ENCODE measurements at places on chromosomes 3 and 15.
A peak's percentile ranks its signal among the peaks of the same experiment; 100 is the strongest.

DNA sequence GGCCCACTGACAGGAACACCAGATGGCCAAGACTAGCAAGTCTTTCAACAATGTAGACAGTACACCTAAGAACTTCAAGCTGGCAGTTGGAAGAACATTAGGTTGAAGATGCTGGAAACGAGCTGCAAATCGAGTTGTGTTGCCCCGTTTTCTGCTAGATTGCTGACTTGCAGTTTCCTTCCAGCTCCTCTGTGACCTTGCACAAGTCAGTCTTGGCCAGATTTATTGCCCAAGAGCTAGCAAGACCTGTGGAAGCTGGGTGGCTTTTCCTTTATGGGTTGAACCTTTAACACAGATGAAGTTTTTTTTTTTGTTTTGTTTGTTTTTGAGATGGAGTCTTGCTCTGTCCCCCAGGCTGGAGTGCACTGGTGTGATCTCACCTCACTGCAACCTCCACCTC lies 2.9 kb upstream of the RBM6 start:
- DNase-seq = no peak

DNA sequence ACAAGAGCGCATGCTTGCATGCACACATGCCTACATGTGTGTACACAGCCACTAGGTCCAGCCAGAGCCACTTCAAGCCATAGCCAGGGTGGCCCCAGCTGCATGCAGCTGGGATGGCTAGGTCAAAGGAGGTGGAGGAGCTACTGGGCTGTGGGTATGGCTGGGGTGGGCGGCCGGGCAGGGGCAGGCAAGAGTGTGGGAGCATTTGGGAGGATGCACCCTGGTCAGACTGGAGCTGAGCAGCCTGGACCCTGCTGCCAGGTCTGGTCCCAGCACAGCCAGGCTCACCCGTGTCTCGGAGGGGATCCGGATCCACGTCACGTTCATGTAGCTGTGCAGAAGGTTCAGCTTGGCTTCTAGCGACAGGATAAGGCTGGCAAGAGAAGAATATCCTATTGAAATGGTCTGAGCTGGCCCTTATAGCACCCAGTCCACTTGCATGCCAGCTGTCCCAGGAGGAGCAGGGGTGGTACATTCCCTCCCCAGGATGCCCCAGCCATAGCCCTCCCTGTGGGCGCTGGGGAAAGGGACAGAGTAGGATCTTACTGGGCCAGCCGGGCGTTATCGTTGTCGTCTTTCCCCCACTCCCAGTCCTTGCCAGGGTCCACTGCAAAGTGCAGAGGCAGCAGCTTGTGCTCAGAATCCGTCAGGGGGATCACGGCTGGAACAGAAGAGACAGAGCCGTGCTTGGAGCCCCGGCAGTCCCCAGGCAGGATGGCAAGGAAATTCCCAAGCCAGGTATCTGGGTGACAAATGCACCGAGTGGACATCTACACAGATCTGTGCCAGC lies 160.5 kb downstream of the KLF13 start:
- no peak for DNase-seq

GRCh38 chr3:109275702-109276293 lies 40.5 kb downstream of the DPPA2 start:
- DNase-seq = no peak

- no peak for DNase-seq
These were observed 151.3 kb downstream of the XXYLT1 start for GRCh38 chr3:195119461-195120266.

- DNase-seq = no peak
These were observed 49.9 kb upstream of the IL12A start for GRCh38 chr3:159938714-159939113.

GRCh38 chr3:164004205-164004604 lies 1074.1 kb downstream of the SI start:
- no peak for DNase-seq

- no peak for DNase-seq
These were observed 2.5 kb upstream of the IRAK2 start for GRCh38 chr3:10162185-10162584.

DNA sequence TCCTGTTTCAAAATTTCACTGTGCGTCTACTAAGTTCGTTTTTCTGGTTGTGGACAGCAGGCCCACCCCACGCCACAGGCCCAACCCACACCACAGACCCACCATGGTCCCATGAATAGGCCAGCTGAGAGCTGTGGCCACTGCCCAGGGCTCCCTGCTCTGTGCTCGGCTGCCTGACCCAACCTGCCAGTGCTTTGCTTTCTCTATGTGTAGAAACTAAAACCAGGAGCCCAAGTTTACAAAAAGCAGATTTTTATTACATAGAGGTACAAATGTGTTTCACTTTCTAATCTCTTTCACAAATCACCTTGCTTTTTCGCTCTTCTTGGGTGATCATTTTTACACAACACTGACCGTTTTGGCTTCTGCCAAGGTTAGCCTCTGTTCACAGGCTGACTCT lies 69.1 kb downstream of the HERC2 start:
- no peak for DNase-seq

- DNase-seq = no peak
These were observed 13.2 kb downstream of the FEM1B start for GRCh38 chr15:68290715-68291114.

DNA sequence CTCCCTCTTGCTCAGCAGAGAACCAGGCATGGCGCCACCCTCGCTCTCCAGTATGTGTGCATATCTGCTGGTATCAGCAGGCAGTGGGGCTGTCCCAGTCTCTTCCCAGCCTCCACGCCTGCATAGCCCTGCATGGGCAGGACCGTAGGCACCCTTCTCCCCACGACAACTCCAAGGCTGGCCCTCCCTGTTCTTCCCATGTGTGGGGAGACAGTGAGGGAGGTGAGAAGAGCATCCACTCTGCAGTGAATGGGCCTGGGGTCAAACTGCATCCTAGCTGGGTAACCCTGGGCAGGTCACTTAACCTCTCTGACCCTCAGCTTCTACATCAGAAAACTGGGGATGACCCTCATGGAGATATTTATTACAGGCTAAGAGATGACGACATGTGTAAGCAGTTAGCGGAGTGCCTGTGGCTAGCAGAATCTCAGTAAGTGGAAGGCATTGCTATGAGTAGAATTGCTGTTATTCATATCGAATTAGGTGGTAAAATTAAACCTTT lies 13.3 kb upstream of the SSUH2 start:
- DNase-seq = no peak

DNA sequence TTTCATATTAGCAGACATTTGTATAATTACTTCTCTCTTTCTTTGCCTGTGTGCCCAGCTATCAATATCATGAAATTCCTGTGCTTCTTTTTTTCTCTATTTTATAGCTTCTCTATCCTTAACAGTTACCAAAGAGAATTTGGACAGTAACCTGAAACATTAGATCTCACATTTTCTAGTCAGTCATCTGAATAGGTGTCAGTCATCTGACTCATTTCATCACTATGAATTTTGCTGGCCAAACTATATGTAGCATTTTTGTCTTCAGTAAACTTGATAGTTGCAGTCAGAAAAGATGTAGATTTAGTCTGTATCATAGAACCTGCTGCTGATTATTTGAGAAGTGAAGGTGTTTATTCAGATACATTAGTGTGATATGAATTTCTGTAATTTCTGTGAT lies 52.6 kb downstream of the HMG20A start:
- no peak for DNase-seq

GRCh38 chr15:37072181-37072580 lies 28.2 kb downstream of the MEIS2 start:
- DNase-seq = no peak

DNA sequence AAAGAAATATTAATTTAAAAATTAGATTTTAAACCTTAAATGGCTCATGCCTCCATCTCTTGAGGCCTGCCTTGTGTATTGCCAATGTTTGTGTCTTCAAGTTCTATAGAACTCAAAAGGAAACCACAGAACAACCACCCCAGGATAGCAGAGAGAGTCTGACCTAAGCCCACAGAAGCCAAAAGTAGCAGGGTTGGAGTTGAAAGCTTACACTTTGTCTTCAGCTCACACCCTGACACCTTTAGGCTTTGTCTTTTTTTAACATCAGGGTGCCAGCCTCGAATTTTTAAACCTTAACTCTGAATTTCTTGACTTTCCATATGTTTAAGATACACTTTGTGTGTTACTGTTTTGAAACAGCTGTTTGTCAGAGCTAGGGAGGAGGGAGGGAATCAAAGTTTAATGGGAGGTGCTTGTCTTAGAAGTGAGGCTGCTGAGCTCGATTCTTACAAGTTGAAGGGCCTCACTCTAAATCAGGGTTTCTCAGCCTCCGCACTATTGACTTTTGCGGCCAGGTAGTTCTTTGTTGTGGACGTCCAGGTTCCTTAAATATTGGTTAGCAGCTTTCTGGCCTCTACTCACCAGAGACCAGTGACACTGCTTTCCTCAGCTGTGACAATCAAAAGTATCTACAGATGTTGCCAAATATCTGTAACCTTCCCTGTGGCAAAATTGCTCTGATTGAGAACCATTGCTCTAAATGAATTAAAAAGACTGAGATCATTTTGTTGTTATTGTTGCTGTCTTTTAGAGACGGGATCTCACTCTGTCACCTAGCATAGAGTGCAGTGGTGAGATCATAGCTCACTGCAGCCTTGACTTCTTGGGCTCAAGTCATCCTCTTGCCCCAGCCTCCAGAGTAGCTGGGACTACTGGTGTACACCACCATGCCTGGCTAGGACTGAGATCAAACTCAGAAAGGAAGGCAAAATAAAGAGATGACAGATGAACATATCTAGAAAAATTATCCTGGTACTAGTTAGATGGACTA lies 139.2 kb upstream of the EOMES start:
- DNase-seq = no peak

- DNase-seq = no peak
These were observed at the start of gene ACY1 for GRCh38 chr3:51982838-51983577. Gene ACY1 (plus strand): TSS chr3:51983535. CDS start chr3:51984065, 530 bp downstream.

- no peak for DNase-seq
These were observed 692 bp downstream of the ZWILCH start for GRCh38 chr15:66505818-66506217.

GRCh38 chr3:177463863-177464262 lies 266.6 kb upstream of the TBL1XR1 start:
- no peak for DNase-seq

DNA sequence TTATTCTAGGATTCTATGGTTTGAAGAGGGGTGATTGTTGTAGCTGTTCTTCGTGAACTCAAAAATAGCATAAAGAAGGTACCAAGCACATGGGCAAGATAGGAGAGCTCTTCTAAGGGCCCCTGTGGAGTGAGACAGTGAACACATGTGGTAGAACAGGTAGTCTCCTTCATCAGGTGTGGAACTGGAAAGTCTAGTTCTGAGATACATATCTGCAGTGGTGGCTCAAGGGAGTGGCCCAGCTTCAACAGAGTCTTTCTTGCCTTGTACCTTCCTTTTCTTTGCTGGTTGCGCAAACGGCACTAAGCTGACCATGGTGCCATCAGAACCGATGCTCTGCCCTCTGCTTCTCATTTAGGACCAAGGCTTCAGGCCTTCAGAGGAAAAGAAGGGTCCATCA lies 65.2 kb downstream of the CERS3 start:
- DNase-seq = no peak

- no peak for DNase-seq
These were observed 25.2 kb downstream of the EXD1 start for GRCh38 chr15:41205315-41205714.

DNA sequence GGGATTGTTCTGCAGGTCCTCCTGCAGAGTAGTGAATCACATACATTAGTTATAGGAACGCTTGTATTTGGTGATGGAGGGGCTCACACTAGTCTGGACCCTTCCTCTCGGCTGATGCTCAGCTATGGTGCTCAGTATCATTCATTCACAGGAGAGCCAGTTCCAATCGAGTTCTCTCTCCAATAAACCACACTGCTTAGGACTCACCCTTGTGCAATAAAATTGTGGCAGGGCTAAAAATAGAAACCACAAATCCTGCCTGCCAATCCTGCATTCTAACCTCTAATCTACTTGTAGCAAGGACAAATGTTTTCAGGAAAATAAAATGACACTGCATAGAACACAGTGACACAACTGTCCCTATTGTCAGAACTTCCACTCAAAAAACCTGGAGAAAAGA lies 138.4 kb upstream of the TBL1XR1 start:
- no peak for DNase-seq

- no peak for DNase-seq
These were observed 19.6 kb downstream of the SLCO3A1 start for GRCh38 chr15:91873138-91873536.

GRCh38 chr15:62706317-62706716 lies 336.2 kb upstream of the TPM1 start:
- DNase-seq = peak; percentile 1

- DNase-seq = no peak
These were observed 9.8 kb downstream of the SCG5 start for GRCh38 chr15:32651229-32651837.

GRCh38 chr3:66671291-66671690 lies 170.5 kb upstream of the LRIG1 start:
- no peak for DNase-seq

- peak; percentile 6 for DNase-seq
These were observed 168.1 kb upstream of the STAC start for GRCh38 chr3:36212251-36212650.

GRCh38 chr3:94127115-94127514 lies 64.3 kb downstream of the NSUN3 start:
- DNase-seq = no peak

- DNase-seq = no peak
These were observed 8.6 kb upstream of the ST8SIA2 start for GRCh38 chr15:92385096-92385495.

GRCh38 chr3:103410231-103410630 lies 975.4 kb downstream of the ZPLD1 start:
- no peak for DNase-seq

DNA sequence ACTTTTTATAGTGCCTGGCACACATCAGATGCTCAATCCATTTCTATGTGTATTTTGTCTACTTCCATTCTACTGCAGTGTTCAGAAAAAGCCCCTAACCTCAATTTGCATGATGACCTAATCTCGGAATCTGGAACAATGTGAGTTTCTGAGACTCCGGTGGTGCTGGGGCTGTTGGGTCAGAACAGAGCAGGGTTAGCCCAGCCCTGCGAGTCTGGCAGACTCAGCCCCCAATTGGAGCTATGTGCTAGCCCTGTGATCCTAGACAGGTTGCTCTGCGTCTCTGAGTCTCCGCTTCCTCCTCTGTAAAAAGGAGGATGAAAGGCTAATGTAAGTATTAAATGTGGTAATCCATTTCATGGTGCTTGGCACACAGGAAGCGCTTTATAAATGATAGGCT lies 95.0 kb upstream of the ICE2 start:
- no peak for DNase-seq

DNA sequence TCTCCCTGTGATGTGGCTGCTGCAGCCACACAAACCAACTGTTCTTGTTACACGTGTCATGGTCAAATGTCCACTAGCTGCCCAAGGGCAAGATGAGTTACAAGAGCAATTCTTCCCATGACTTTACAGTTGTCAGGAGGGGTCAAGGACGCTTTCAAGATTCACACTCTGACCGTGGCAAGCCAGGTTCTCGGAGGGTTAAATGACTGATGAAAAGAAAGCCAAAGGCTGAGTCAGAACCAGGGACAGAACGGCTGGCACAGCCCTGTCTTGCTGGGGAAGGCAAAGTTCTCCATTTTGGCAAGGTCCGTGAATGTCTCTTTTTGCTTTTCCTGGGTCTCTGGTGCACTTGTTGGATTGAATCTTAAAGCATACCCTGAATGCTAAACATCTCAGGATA lies 364.5 kb upstream of the ICE2 start:
- DNase-seq = no peak

GRCh38 chr15:68818066-68818768 lies 2.5 kb downstream of the ANP32A start:
- peak; percentile 61 for DNase-seq
